Stimulated activated naive CD8-positive, alpha-beta T cell treated with anti-CD3 and anti-CD28 coated beads, Interleukin-15, amount 100 ng/mL, for 72 hours (primary cell): ENCODE measurements at places on chromosomes 7 and 10.

- peak; percentile 69 for DNase-seq
Measured at GRCh38 chr7:102272075-102272916, 14.4 kb upstream of the SH2B2 start.

- DNase-seq = no peak
Measured at GRCh38 chr7:35362341-35362740, 108.4 kb upstream of the TBX20 start.

DNA sequence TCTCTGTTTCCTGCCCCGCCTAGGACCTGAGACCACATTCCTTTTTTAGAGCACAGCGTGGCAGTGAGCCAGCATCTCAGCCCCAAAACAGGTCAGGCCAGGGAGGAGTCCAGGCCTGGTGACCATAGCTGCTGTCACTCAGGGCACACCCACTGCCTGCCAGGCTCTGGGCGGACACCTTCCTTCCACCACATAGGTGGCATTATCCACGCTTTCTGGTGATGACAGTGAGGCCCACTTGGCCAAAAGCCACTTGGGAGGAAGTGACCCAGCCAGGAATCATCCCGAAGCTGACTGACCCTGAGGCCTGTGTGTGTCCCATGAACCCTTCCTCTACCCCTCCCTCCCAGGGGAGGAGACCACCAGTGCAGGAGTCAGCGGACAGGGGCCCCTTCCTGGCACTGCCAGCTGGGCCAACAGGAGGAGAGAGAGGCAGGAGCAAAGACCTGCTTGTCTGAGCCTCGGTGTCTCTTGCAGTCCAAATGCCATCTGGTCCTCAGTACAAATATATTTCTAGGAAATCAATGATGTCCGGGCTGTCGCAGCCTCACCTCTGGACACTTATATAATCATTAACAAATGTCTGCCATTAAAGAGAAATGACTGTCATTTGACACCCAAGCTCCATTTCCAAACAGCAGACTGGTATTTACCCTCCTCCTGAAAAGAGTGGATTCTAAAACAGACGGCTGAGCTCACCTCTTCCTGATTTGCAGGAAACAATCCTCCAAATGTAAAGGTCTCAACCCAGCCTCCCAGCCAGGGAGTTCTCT, 63.0 kb downstream of the ABRAXAS2 start:
- DNase-seq = no peak

GRCh38 chr7:102933763-102934162, 21.0 kb downstream of the LRRC17 start:
- no peak for DNase-seq
